ENCODE measurements at places on chromosomes 7 and 10. TPM values are rescaled to one million over a fixed set of nuclear protein-coding genes. Genes with fewer than 3 reads are reported as not detected.

- DNase-seq, result no peak
These were observed 320.7 kb downstream of the SUGCT start for GRCh38 chr7:40455485-40455884.

DNA sequence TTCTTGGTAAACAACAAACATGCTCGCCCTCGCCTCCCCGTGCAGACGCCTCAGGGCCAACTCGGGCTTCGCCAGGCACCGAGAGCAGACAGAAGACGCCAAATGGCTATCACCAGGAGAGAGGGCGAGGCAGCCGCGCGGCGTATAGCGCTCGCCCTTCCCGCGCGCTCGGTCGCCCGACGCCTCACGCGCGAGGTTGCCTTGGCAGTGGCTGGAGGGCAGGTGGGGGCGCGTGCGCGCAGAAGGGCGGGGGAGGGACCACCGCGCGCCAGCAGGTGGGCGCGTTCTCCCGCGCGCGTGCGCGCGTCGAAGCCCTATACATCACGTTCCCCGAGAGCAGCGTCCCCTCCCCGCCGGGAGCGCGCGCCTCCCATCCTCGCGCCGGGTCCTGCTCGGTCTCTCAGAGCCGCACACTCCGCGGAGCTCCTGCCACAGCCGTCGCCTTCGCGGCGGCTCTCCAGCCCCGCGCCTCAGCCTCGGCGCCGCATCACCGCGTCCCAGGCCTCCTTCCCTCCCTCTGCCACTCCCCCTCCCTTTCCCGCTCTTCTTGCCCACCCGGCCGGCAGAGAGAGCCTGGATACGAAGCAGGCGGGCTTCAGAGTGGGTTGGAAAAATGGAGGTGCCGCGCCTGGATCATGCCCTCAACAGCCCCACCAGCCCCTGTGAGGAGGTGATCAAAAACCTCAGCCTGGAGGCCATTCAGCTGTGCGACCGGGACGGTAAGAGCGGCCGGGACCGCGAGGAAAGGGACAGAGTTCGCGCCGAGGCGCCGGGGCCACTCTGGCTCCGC is at the start of gene PHYHIPL:
Gene PHYHIPL (plus strand): TSS at position 403 of the 790 bp plus-strand sequence. CDS start 211 bp downstream, at position 614.
- peak; percentile 68 for DNase-seq

DNA sequence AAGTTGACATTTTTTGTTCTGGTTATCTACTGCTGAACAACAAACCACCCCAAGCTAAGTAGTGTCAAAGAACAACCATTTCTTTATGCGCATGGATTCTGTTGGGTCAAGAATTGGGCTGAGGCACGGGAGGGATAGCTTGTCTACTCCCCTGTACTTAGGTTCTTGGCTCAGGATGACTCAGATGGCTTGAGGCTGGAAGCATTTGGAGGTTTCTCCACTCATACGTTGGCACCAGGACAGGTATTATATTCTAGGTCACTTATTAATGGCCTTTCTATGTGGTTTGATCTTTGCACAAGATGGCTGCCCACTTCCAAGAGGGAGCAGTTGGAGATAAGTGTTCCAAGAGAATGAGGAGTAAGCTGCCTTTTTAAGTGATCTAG is 11.8 kb upstream of the TFAM start:
- DNase-seq, result no peak

DNA sequence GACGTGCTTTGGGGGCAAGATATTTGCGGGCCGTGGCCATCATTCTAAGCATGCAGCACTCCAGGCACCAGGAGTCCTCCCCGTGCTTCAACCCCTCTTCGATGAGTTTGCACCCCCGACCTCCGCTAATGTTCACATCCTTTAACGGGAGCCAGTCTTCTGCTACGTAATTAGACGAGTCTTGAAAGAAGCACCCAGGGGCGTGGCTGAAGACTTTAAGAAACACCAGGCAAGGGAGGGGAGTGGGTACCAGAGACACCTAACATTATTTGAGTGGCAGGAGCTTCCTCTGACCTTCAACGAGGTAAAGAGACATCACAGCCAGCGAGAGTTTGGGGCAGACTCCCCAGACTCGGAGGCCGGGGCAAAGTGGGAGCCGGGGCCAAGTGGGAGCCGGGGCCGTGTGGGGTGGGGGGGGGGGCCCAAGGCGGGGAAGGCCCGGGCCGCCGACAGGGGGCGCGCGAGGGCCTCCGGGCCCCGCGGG is 31.1 kb upstream of the TOMM7 start:
- no peak for DNase-seq

DNA sequence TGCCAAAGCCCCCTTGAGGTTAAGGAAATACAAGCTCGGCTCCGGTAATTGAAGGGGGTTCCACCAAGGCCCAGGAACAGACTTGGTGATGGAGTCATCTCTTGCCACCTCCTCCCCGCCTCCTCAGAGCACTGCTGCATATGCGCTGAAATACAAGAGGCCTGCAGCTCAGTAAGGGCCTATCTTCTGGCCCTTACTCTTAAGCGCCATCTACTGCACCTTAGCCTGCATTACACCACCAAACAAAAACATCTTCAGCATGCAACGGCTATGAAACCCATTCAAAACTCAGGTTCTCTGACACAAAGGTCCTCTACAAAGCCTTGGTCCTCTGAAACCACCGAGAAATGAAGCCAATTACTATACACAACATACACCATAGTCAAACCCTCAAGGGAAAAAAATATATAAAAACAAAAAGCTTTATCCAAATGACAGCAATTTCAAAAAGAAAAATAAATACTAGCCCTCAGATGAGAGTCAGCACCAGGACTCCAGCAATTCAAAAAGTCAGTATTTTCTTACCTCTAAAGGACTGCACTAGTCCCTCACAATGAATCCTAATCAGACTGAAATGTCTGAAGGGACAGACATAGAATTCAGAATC is 176.8 kb upstream of the TBX20 start:
- no peak for DNase-seq

DNA sequence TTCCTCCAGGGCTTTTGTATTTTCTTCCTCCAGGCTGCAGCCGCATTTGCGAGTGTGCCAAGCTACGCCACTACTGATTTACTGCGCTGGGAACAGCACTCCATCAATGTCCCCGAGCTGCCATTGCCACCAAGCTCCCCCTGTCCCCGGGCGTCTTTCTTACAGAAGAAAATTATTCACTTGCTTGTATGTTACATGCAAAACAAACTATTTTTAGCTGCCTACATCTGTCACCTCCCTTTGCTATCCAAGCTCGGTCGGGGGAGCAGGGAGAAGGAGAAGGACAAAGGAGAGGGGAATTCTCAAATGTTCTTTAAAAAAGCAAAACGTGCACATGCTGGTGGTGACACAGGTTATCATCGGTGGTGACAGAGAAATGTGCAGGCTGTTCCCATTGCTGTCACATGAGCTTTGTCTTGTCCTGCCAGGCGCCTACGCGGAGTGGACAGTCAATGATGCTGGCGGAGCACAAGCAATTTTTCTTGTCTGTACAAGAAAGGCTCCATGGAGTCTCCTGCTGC is 93.1 kb downstream of the ADARB2 start:
- DNase-seq, result no peak

GRCh38 chr7:17404006-17404405 is 105.6 kb downstream of the AHR start:
- DNase-seq, result no peak

DNA sequence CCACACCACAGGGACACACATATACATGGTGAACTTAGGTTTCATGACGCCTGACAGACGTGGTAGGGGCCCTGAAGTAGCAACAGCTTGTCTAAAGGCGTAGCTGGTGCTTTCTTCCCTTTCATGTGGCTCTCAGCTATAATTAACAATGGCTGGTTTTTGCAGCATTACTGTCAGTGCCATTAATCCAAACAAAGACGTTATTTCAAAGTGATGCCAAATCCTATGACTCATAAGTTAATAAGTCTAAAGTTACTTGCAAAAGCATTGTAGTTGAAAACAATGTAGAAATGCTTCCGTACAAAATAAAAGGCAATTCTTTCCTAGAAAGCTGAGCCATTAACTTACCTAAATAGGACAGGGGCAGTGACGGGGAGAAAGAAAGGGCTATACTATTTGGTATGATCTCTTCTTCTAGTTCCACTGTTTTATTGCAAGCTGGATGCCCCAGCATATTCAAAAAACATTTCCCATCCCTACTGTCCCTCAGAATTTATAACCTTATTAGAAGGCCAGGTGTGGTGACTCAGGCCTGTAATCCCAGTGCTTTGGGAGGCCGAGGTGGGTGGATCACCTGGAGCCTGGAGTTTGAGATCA is 105.4 kb downstream of the ODAD2 start:
- DNase-seq, result no peak

GRCh38 chr10:36118314-36118713 is 476.2 kb upstream of the FZD8 start:
- no peak for DNase-seq

GRCh38 chr7:55969391-55969790 is 5.0 kb downstream of the NIPSNAP2 start:
- DNase-seq, result no peak

DNA sequence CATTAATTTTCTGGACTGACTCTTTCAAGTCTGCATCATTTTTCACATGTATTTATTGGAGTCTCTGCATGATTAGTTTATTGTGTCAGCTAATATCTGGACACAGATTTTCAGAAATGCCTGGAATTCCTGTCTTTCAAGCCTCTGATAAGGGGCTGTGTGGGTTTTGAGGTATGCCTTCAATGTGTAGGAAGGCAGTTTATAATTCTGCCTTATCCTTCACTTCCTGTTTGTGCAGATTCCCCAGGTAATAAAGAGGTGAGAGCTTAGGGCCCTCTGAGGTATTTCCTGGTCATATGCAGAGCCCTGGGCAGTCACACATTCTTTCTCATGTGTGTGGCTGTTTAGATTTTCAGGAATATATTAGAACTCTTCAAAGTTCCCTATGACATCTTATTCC is 79.4 kb upstream of the PRKCQ start:
- no peak for DNase-seq

GRCh38 chr7:89103564-89103963 is 308.0 kb upstream of the TEX47 start:
- DNase-seq, result no peak

DNA sequence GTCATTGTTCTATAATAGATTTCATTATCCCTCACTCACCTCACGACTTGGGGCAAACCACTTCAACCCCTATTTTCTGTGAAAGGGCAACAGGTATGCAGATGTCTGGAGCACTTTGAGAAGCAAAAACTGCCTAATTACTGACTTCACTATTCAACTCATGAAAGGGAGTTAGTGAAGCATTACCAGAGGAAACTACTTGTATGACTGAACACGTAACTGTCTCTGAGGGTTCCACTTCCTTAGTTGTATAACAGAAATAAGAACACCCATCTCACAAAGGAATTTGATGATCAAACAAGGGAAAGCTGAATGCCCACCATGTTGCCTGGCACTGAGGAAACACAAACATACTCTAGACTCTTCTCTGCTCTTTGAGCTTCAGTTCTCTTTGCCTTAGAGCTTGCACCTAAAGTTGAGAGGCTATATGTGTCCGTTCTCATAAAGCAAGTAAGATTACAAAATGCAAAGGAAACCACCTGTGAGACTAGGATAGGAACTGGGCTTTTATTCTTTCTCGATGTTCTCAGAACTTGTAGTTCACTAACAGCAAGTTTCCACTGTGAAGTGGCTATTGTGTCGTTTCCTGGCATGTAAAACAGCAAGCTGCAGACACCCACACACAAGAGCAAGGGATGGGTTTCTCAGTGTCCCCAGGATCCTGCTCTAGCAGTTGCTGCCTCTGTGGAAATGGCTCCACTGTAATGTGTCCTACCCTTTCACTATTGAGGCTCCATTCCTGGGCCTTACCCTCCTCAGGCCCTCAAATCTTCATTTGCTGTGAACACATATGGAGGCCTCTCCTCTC is 2.6 kb downstream of the TMEM243 start:
- no peak for DNase-seq

DNA sequence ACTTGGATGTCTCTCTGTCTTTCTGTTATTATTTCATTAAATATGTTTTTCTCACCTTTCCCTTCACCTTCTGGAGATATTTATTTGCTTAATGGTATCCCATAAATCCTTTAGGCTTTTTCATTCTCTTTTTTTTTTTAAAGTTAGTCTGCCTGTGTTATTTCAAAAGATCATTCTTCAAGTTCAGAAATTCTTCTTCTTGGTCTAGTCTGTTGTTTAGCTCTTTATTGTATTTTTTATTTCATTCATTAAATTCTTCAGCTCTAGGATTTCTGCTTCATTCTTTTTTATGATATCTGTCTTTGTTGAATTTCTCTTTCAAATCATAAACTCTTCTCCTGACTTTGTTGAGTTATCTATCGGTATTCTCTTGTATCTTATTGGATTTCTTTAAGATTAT is 312.1 kb upstream of the KAT6B start:
- DNase-seq, result no peak

- no peak for DNase-seq
These were observed 56.3 kb downstream of the GFRA1 start for GRCh38 chr10:116216676-116217075.

GRCh38 chr10:92434385-92434784 is 139.5 kb downstream of the IDE start:
- DNase-seq, result no peak

FGFR2 gene
- 7.4 TPM for total RNA-seq

C10orf53 gene
- total RNA-seq, result 0.25 TPM

TMEM176A gene
- 1.3 TPM for total RNA-seq

GBF1 gene
- total RNA-seq, result 71.6 TPM
